ENCODE measurements at places on chromosomes 13 and 19.

- peak; percentile 40 for DNase-seq
These were observed 175.9 kb downstream of the IRS2 start for GRCh38 chr13:109610517-109610916.

- DNase-seq, result no peak
These were observed 43.8 kb downstream of the CAPN12 start for GRCh38 chr19:38700350-38700901.

- DNase-seq, result no peak
These were observed 8.2 kb downstream of the ZNF805 start for GRCh38 chr19:57248646-57249045.

GRCh38 chr13:94325650-94326049, 153.8 kb downstream of the DCT start:
- no peak for DNase-seq

- peak; percentile 49 for DNase-seq
These were observed 17.2 kb upstream of the CFAP97D2 start for GRCh38 chr13:114161644-114162532.

GRCh38 chr19:17125728-17126677, 50.4 kb downstream of the MYO9B start:
- peak; percentile 80 for DNase-seq

GRCh38 chr19:30969591-30969990, 379.6 kb downstream of the TSHZ3 start:
- no peak for DNase-seq

DNA sequence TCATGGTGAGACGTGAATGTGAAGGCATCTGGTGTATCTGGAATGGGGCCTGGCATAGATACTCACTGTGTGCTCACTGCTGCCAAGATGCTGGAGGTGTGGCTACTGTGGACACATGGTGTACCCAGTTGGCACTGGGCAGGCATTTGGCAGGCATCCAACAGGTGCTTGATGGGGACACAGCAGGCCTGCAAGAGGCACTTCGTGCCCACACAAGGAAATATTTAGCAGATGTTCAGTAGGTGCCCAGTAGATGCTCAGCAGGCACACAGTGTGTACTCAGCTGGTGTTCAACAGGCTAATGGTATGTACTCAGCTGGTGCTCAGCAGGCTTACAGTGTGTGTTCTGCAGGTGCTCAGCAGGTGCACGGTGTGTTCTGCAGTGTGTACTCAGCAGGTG, 14.2 kb downstream of the CRTC1 start:
- no peak for DNase-seq

DNA sequence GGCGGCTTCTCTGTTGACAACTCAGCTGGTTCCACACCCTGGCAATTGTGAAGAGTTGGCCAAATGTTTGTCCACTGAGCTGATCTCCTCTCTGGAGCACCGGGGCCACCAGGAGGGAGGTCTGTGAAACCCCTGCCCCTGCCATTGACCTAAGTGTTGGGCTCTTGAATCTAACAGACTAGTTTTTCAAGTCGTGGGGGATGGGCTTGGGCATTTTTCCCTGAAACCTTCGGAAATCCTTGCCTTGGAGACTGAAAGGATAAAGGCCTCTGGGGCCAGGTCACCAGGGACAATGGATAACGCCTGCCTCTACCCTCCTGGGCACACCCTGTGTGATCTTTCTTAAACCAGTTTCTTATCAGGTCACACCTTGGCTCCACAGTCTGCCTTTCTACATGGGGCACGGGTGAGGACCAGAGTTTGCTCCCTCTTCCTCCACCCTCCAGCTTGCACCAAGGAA, 881 bp downstream of the GEMIN7 start:
- peak; percentile 14 for DNase-seq

- no peak for DNase-seq
These were observed 699.0 kb downstream of the GPC5 start for GRCh38 chr13:92097337-92097903.

DNA sequence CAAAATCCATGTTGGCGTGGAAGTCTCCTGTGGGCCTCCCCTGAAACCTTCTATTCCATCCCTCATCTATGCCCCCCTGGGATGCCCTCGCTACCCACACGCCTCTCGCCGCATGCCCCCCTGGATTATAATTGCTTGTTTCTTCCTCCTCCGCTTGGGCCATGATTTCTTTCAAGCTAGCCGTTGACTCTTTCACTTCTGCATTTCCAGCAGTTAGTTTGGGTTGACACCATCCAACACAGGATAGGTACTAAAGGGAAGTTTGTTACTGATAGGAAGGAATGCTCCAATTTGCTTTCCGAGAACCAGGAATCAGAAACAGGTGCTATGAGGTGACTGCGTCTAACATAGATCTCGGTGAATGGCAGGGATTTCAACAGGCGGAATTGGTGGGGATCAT, 7.7 kb upstream of the SLC25A15 start:
- no peak for DNase-seq

- DNase-seq, result no peak
These were observed 66.5 kb upstream of the ANKRD10 start for GRCh38 chr13:110981379-110981778.

- no peak for DNase-seq
These were observed 66.8 kb downstream of the FNDC3A start for GRCh38 chr13:49042476-49042875.

DNA sequence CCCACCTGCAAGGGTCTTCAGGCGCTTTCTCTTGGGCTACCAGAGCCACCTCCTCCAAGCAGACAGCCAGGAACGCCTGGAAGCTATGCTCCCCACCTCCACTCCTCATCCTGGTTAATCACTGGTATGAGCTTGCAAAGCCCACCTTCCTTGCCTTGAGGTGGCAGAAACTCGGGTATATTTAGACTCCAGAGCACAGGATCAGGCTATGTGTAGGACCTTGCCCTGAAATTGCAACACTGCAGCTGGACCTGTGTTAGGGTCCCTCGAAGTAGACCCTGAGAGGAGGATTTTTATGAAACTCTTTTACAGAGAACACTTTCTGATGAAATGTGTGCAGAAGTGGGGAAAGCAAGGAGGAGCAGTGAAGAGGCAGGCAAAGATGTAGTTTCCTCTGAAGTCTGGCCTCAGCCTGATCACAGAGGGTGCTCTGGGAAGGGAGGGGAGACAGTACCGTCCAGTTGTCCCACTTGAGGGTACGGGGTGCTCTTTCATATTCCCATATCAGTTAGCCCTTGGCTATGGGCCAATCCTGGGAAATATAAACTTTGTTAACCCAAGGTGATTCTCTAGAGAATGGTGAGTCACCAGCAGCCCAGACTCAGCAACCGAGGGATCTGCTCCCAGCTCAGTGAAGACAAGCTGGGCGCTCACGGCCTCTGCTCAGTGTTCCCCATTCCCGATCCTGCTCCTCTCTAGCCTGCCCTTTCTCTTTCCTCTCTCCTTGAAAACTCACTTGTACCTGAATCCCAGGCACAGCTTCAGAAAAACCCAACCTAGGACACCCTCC, 157.9 kb downstream of the UQCRFS1 start:
- DNase-seq, result no peak

- no peak for DNase-seq
These were observed 19.0 kb upstream of the SPRY2 start for GRCh38 chr13:80359778-80360452.

GRCh38 chr13:94239135-94239534, 240.3 kb downstream of the DCT start:
- DNase-seq, result no peak

DNA sequence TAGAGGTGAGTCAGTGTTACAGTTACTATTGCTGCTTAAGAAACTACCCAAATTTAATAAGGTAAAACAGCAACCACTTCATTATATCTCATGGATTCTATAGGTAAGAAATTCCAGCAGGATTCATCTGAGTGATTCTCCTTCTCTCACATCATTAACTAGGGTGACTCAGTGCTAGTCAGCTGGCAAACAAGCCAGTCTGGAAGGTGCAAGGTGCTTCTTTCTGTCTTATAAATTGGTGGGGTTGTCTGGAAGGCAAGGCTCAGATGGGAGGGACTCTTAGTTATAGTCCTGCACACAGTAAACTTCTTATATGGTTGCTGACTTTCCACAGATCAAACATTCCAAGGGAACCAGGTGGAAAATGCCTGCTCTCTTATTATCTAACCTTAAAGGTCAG, 484.5 kb downstream of the GPC5 start:
- DNase-seq, result no peak

DNA sequence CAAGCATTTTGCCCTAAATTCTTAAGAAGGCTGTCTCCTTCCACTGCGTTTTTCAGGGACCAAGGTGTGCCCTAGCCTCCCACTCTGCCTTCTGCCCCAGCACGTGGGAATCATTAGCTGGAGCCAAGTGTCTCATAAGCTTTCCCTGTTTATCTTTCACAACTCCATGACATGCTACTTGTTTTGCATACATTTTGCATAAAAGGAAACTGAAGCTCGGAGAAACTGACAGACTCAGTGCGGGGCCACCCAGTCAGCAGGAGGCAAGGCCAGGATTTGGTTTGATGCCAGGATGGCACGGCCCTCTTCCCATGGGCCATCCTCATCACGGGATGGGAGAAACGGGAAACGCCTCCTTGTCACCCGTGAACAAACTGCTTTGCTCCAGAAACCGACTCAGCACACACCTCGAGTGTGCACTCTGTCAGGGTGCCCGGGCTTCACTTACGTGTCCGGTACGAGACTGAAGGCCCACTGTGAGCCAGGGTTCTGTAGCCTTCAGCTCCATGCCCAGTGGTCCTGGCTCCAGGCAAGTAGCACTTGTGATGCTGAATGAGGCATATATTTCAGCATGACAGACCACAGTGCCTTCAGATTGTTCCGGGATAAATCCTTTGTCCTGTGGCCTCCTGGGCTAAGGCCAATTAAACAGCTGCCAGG, 9.6 kb downstream of the CEBPA start:
- no peak for DNase-seq

DNA sequence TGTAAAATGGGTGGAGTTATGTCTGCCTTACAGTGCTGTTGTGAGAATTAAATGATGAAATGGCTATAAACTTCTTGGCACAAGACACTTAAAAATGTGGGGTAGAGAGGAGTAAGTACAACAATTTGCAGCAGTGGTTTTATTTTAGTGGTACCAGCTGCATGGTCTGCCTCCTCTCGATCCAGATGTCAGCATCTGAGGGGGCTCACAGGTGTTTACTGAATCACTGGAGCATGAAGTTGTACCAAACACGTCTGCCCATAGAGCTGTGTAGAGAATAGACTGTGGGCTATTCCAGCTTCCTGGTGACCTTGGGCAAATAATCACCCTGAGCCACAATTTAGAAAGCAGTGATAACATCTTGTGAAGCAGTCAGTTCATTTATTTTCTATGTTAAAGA, 11.1 kb downstream of the SLC10A2 start:
- DNase-seq, result no peak
